ENCODE measurements at places on chromosomes 3 and 15.

- no peak for DNase-seq
Measured at GRCh38 chr15:80241508-80241907, 10.5 kb downstream of the CTXND1 start.

DNA sequence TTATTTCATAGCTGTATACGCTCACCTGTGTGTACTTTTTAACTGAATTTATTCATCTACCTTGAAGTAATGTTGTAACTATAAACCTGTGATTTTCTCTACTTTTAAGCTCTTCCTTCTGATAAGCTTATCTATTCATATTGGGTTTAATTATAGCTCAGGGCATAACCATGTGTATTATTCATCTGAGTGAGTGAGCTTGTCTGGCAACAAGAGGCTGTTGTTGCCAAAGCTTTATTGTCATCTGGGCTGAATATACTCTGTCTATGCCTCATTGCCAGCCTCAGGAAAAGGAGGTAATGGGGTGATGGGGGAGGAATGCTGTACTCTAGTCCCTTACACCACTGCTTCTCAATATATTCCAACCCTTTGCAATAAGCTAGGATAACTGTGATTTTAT is 292.4 kb downstream of the UBE2E2 start:
- DNase-seq: peak; percentile 11

GRCh38 chr15:32099956-32100684 is 69.8 kb downstream of the CHRNA7 start:
- no peak for DNase-seq

GRCh38 chr3:9884555-9885165 is 4.6 kb upstream of the CIDEC start:
- no peak for DNase-seq

- DNase-seq: peak; percentile 83
Measured at GRCh38 chr15:52256366-52256765, 39.2 kb downstream of the MYO5C start.

DNA sequence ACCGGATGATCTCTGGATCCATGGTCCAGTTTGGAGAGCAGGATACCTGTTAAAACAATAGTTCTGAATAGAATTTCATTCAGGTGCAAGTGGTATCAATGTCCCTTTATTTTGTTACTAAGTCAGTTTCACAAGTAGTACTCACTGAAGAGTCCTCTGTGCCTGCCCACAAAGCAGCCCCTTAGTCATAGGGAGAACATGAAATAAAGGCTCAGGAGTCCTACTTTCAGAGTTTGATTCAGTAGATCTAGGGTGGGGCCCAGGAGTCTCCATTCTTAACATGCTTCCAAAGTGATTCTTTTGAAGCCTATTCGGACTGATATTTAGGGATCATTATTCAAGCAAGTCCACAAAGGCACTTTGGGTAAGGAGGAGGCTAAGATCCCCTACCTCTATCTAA is 79.8 kb upstream of the ACKR4 start:
- DNase-seq: no peak

- peak; percentile 27 for DNase-seq
Measured at GRCh38 chr3:107884719-107885460, 205.9 kb downstream of the CD47 start.

DNA sequence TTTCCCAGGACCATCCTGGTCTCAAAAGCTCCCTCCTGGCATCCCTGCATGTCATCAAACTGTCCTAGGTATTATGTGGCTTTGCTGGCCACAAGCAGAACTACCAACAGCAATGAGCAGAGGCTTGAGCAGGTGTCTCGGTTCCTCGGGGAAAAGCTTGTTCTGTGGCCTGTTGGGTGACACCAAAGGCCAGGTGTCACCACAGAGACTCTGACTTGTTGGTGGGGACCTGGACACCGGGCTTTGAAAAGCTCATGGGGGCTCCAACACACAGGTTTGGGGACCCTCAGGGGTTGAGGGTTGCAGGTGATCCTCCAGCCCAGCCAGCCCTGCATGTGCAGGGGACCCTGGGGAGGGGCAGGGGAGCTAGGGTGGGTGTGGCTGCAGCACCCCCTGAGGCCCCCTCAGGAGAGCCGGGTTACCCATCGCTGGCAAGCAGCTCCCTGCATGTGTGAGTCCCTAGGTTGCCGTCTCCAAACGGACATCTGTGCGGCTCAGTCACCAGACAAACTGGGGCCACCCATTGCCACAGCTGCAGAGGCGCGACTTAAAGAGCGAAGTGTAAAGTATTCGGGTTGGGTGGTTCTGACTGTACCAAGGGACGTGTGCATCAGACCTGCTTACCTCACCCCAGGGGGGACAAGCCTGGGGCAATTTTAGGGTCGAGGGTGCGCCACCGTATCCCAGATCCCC is 140.1 kb downstream of the CHSY1 start:
- DNase-seq: no peak

DNA sequence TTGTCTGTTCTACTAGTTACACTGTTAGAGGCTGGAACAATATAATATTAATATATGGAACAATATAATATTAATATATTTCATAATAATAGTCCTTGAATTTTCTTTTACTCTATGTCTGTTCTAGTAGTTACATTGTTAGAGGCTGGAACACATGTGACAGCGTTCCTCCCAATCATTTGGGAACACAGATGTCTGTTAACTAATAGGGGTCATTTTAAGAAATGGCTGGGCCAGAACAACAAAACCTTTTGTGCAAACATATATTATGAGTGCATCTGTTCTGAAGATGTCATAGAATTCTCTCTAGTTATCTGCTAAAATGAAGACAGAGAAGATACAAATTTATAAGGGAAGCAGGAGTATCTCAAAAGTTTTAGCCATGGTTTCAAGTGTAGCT is 114.0 kb upstream of the PDZRN3 start:
- DNase-seq: no peak

GRCh38 chr3:133983576-133984560 is 45.9 kb downstream of the SLCO2A1 start:
- DNase-seq: no peak

GRCh38 chr3:125281381-125281780 is 68.8 kb upstream of the SLC12A8 start:
- peak; percentile 60 for DNase-seq

DNA sequence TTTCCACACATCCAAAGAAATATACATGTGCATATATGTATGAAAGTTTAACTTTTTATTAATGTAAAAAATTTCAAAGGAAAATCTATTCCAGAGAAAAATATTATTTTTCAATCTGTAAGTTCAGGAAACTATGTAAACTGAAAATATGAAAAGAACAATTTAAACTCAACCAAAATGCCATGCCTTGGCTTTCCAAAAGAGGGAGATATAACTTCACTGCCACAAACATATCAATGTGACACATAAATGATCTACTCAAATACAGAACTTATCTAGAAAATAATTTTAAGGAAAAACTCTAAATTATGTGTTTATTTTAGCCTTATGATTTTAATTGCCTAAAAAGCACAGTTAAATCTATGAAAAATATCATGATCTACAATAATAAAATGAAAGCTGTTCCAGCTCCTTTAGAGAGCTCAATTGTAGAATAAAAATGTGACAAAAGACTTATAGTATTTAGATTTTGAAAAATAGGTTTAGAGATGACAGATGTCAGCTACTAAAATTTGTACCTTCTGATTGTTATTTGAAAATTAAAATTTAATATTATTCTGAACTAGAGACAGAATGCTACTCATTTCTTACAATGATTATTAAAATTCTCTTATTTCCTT is 94.8 kb downstream of the GBE1 start:
- DNase-seq: peak; percentile 33

DNA sequence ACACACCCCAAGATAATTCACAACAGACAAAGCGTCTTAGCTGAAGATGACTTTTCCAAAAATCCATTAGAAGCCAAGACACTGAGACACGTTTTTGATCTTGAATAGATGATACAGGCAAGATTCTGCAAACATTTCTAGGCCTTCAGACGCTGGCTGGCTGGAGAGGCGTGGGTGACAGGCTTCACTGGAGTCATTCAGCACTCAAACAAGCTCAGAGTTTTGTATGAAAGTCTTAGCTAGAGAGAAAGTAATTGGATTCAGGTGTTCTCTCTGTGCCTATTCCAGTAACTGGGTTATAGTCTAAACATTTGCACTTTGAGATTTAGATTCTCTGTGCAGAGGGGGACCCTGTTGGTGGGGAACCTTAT is 147.7 kb upstream of the BHLHE40 start:
- DNase-seq: no peak

GRCh38 chr3:112773864-112774263 is 72.8 kb downstream of the CD200R1L start:
- DNase-seq: no peak

DNA sequence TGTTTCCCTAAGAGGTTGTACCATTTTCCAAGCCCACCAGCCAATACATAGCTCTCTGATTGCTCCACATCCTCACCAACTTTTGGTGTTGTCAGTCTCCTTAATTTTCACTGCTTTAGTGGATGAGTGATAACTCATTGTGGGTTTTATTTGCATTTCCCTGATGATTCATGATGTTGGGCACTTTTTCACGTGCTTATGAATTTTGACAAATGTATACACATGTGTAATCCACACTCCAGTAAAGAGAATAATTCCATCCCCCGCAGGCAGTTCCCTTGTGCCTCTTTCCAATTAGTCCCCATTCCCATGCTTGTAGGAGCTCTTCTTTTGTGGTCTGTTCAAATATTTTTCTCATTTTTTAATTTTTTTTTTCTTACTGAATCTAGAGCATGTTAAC is 52.4 kb downstream of the ANP32A start:
- DNase-seq: no peak

DNA sequence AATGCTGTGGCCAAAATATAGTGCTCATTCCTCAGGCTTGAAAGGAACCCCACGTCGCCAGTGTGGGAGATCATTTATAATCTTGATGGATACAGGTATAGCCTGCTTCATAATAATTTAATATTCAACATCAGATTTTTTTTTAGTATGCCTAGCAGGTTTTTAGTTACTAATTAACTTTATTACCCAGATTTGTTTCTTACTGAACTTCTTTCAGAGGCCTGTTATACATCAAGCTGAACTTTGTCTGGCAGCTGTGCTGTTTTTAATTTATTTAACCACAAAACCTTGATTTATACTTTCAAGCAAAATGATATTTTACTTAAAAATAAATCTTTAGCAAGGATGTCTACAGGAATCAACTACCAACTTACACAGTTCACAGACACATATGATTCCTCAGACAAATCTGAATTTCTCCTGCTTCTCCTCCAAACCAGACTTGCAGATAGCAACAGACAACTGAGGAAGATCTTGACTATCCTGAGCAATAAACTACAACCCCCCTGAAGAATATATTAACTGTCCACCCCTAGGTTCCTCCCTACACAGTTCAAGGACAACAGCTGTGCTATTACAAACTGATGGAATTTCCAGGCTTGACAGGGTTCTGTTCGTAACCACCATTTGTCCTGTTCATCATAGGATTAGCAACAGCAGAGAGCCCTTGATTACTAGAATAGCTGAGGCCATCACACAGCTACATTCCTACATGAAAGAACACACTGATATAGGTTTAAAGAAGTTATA is 610 bp downstream of the MAP4 start:
- no peak for DNase-seq

DNA sequence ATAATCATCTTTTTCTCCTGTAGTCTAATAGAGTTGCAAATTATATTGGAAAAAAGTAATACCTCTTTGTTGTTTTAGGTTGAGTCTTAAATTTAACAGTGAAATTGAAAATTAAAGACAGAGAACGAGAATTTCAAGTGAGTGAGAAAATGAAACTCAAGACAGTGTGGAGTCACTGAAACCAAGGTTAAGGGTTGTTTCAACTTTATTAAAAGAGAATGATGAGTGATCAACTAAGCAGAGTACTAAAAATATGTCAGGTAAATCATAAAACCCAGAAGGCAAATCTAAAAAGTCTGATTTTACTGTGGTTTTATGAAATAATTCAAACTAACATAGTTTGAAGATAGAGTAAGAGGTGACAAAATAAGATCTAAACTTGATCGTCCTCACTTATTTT is 782.5 kb upstream of the SEMA6D start:
- no peak for DNase-seq

DNA sequence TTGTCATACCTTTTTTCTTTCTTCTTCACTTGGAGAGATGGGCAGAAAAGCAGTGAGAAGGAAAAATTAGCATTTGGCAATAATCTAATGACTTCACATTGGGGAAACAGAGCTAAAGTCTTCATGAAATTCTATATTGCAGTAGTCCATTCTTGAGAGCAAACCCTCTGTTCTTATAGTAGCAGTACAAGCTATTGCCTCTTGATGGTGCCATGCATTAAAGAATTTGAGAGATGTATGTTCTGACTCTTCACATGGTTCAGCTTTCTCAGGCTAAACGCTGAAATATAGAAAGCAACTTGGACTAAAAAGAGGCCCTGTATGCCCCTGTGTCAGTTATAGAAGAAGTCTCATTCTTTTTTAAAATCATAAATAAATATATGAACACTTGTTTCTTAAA is 36.0 kb downstream of the PHLDB2 start:
- peak; percentile 82 for DNase-seq

GRCh38 chr3:139906418-139906817 is 28.6 kb upstream of the CLSTN2 start:
- DNase-seq: no peak

DNA sequence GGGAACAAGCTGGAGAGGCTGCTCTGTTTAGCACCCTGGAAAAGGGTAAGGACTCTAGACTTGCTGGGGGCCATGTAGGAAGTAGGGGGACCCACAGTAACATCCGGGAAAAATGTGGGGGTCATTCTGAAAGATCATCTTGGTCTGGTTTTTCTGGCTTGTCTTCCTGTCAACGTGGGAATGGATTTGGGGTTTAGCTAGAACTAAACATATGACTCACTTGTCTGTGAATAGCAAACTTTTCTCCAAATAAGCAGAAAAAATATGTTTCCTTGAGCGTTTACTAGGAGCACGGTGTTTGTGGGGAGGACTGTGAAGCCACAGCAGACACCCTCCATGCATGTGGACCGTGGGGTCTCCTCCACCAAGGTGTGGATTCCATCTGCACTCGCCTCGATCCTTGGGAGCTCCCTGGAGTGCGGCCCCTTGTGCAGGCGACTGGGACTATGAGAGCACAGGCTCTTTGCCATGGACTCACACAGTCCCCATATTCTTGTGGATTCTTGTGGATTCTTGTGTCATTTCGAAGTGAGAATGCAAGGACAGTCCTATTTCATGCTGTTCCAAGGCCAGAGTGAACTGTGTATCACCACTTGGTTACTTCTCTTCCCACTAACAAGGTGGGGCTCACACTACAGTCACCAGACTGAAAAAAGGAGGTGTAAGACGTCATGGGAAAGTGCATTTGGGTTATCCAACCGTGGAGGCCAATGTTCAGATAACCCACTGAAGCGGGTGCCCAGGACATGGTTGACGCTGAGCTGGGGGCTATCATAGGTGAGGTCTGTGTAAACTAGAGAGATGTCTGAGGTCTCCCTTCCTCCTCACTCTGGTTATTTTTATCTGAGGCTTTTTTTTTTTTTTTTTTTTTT is 25.5 kb downstream of the PGPEP1L start:
- no peak for DNase-seq

All from SK-MEL-5 (cell line).